ENCODE measurements at places on chromosomes 3 and 15.

DNA sequence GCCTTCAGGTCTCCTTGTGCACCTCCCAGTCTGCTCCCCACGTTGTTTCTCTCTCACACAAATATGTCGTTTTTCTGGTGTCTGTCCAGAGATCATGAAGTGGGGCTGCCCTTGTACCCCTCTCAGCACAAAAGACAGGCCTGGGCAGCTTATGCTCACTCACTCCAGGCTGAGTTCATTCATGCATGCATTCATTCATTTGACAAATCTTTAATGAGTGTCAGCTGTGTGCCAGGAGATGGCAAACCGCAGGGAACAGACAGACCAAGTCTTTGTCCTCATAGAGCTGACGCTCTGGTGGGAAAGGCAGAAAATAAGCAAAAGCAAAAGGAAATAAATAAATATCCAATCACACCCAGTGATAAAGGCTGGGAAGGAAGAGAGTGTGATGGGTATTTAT, 7.6 kb upstream of the TRH start:
- DNase-seq: no peak

- no peak for DNase-seq
Observed at GRCh38 chr3:88151358-88151757, 1.6 kb downstream of the C3orf38 start.

DNA sequence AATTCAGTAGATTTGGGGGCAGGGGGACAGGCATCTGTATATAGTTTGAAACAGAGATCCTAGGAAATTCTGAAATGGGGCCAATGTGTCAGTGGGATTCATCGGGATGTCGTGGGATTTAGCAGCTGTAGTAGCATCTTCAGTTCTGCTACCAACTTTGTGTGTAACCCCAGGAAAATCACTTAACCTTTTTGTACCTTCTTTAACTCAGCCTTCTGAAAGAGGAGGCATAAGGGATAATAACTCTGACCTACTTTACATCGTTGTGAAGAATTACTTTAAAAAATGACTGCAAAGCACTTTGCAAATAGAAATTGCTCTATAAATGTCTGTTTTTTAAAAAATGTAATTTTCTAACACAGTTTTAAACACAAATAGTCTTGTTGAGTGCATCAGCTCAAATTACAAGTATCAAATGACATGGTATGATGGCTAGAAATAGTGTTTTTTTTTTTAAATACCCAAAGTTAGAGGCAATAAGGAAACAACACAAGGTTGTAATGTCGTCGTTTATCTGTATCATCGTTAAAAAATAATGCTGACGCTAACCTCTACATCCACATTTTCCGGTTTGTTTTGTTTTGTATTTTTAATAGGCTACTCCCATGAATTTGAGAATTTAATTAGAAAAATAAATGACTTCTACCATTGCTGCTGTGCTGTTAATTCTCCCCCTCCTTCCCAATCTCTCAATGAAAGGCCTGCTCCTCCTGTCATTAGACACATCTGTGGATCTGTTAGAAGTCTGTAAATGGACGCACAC, 338.5 kb downstream of the PTPRG start:
- no peak for DNase-seq

GRCh38 chr3:55297706-55298105, 189.4 kb downstream of the WNT5A start:
- no peak for DNase-seq

DNA sequence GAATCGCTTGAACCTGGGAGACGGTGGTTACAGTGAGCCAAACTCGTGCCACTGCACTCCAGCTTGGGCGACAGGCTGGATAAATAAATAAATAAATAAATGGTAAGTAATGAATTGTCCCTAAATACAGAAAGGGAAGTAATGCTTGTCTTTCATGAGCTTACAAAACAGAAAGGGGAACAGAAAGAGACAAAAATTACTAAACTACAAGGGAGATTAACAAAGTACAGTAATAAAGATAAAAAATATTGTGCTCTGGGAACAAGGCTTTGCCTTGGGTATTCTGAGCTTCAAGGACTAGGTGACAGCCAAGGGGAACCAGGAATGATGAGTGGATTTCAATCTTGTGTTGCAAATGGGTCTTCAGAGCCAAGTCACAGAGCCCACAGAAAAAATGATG, 9.2 kb upstream of the HLTF start:
- DNase-seq: no peak

DNA sequence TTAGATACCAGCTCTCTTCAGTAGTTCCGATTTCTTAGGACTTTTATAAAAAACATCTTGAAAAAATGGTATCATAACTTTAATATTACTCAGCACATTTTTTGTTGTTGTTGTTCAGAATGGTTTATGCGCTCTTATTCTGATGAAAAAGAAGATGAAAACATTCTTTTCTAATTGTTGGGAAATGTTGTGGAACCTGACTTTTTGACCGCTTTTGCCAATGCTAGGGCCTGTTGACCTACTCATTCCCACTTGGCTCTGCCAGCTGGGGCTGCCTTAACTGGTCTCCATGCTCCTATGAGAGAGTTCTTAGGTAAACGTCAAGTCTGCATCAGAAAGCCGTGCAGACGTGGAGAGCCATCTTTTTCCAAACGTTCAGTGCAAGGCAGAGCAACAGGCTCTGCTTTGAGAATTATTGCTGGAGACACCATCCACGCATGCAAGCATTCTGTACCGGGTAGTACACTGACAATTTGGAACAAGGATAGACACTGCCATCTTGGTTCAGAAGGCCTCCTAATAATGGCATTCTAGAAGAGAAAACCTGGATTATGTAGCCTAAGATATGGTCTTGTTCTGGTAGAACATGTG, 176.8 kb downstream of the GHSR start:
- DNase-seq: no peak

DNA sequence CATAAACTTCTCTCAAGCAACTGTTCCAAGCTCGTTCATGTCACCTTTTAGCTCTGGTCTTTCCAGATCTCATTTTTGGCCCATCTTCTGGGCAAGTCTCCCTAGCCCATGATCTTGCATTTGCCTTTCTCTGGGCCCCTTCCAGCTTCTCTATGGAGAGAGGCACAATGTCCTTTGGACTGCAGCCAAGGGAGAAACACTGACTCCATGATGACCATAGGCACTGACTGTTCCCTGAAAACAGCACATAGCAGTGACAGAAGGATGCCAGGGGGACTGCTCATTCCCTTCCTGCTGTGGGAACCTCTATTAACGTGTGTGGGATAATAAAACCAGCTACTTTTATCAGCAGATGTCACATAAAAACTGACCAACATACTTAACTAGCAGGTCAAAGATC, 60.3 kb downstream of the STRIT1 start:
- no peak for DNase-seq

DNA sequence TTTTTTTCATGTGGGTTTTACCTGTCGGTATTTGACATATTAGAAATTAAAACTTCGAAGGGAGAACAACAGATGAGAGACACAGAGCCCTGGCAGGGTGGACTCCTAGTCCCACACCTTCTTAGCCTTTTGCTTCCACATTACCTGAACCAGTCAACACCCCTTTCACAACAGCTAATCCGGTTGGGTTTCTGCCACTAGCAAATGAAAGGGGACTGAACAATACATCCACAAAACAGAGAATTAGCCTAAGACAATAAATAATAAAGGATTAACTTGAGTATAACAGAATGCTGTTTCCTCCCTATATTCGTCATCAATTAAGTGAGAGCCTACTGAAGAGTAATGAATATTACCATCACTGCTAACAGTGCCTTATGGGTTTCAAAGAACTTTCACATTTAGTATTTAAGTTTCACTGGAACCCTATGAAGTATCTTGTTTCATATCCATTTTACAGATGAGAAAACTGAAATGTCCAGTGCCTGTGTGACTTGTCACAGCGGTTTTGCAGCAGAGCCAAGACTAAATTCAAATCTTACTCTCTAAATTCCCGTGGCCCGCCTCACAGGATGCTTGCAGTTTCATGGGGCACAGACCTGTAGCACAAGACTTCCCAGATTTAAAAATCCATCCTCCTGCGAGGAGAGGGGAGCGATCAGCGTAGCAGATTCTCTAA, 1.0 kb upstream of the RAB8B start:
- peak; percentile 54 for DNase-seq

DNA sequence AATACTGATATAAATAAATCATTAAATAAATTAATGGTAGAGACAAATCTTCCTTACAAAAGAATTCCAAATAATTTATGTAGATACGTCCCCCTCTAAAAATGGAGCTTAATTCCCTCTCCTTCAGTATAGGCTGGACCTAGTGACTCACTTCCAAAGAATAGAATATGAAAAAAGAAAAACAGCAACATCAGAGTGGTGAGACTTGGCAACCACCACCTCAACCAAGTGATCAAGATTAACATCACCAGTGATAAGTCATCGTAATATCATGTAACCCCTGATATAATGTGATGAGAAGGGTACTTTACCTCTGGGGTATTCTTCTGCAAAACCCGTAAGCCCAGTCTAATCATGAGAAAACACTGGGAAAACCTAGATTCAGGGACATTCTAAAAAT, 13.4 kb downstream of the GOLGB1 start:
- DNase-seq: no peak

DNA sequence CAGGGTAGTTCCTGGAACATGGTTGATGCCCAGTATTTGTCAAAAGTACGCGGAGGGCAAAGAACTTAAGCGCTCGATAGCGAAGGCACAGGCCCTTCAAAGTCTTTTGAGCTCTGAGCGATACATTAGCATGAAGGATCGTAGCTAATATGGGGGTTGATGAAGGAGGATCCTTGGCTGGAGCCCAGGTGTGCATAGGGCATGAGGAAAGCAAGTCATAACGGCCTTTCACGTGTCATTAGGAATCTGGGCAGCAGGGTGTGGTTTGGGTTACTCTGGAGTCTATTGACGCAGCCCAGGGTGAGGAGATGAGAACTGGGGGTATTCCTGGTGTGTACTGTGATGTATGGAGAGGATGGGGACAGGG, 31.7 kb downstream of the SPINK8 start:
- DNase-seq: no peak

DNA sequence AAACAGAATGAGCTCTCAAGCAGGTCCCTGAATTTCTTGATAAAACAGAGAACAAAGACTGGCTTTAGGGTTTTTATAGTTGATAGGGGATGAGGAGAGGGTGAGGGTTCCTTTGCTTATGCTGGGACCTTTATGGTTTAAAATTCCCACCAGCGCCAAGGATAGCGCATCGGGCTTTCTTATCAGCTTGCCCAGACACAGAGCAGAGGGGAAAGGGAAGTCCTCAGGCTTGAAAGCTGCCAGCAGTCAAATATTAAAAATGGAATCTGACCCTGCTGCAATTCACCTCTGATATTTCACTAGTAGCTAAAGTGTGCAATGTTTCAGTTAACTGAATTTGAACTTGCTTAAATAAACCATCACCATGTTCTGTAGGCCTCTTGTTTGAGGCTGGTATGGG, 55.0 kb upstream of the EPHA3 start:
- DNase-seq: no peak

DNA sequence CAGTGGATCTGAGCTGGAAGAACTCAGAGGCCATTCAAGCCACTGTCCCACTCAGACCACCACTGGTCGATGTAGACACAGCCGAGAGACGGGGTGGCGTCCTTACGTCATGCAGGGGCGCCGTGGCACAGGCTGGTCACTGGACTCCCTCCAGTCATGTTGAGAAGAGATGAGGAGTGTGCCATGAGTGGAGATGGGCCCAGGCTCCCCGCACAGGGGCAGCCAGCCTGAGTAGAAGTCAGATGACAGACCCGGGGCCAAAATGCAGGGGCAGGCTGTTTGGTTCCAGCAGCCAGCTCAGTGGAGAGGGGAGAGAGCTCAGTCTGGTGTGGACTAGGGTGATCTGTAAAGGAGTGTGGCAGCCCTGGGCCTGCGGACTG, 33.4 kb upstream of the KIF23 start:
- no peak for DNase-seq

DNA sequence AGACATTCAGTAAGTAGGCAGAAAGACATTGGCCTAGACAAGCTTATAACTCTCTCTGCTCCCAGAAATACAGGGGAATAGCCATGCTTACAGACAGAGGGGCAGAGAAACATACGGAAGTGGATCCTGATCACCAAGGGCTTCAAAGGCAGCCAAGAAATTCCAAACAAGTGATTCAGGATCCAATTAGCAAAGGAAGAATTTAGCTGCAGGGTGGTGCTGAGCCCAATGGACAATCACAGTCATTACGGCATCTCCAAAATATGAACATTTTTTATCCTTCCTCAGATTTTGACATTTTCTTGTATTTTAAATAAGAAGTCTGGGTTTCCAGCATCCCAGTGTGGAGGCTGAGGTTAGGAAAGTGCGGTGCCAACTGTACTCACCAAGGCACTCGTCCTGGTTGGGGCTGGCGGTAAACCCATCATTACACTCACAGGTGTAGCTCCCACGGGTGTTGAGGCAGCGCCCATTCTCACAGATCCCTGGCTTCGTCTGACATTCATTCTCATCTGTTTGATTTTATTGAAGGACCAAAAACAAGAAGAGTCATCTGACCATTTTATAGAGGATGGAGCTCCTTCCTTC, 96.8 kb downstream of the DUT start:
- no peak for DNase-seq

GRCh38 chr3:149781211-149781610, 11.1 kb downstream of the ANKUB1 start:
- DNase-seq: no peak
